Mesenteric fat pad (tissue), 1 donor: ENCODE measurements at places on chromosomes 12 and 14. TPM values are rescaled to one million over a fixed set of nuclear protein-coding genes. Genes with fewer than 3 reads are reported as not detected.
A peak's percentile ranks its signal among the peaks of the same experiment; 100 is the strongest.

DNA sequence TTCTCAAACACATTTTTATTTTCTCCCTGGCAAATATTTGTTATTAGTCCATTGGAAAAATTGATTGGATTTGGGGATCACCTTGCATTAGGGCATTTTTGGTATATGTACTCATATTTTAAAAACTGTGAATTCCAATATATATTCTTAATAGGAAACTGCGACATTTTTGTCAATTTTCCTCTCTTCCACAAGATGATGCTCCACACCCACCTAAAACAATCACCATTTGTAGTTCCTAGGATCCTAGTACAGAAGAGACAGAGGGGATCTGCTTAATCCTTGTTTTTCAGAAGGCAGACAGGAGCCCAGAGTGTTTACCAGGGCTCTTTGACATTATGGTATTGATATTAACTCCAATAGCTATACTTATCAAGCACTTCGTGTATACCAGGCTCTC is 22.8 kb upstream of the OASL start:
- no peak for DNase-seq

- peak; percentile 8 for DNase-seq
Observed at GRCh38 chr14:89451229-89451628, 34.2 kb upstream of the FOXN3 start.

DNA sequence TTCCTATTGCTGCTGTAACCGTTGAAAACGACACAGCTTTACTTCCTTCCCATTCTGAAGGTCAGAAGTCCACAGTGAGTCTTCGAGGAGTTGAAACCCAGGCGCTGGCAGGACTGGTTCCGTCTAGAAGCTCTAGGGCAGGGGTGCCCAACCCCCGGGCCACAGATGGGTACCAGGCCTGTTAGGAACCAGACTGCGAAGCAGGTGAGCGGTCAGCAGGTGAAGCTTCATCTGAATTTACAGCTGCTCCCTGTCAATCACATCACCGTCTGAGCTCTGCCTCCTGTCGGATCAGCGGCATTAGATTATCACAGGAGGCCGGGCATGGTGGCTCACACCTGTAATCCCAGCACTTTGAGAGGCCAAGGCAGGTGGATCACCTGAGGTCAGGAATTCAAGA is 12.6 kb upstream of the SFSWAP start:
- DNase-seq = no peak

GRCh38 chr14:104169699-104170479 is 31.5 kb downstream of the KIF26A start:
- no peak for DNase-seq

B3GNT4 gene
- not detected for total RNA-seq

HCAR1 gene
- 6.1 TPM for total RNA-seq

SLC38A4 gene
- total RNA-seq = 0.45 TPM

GRCh38 chr12:58321414-58321813 is 380.0 kb downstream of the ATP23 start:
- no peak for DNase-seq

PLEKHD1 gene
- 0.19 TPM for total RNA-seq

DNA sequence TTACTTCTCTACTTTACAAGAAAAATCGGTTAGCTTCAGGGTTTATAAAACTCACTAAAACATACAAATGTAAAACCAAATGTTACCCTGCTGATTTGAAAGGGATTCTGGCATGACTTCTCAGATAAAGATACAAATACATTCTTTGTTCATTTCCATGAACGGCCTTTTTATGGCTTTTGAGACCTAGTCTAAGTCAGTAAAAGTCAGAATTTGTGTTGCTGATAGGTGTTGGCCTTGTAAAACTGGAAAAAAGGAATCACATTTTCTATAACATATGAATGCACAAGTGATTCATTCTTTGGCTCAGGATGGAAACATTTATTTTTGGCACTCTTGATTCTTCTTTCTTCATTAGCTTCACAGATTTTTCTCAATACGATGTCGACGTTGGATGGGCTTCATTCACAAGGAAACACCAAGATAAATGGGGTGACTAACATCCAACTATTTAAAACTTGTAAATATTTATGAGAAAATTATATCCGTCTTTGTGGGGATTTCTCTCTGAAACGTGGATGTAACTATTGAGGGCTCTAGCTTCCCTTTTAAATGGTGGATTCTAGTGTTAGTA is 27.0 kb upstream of the CPM start:
- DNase-seq = no peak

- no peak for DNase-seq
Observed at GRCh38 chr14:71300566-71301330, 393.5 kb downstream of the PCNX1 start.

ATP5F1B gene
- 570 TPM for total RNA-seq

DNA sequence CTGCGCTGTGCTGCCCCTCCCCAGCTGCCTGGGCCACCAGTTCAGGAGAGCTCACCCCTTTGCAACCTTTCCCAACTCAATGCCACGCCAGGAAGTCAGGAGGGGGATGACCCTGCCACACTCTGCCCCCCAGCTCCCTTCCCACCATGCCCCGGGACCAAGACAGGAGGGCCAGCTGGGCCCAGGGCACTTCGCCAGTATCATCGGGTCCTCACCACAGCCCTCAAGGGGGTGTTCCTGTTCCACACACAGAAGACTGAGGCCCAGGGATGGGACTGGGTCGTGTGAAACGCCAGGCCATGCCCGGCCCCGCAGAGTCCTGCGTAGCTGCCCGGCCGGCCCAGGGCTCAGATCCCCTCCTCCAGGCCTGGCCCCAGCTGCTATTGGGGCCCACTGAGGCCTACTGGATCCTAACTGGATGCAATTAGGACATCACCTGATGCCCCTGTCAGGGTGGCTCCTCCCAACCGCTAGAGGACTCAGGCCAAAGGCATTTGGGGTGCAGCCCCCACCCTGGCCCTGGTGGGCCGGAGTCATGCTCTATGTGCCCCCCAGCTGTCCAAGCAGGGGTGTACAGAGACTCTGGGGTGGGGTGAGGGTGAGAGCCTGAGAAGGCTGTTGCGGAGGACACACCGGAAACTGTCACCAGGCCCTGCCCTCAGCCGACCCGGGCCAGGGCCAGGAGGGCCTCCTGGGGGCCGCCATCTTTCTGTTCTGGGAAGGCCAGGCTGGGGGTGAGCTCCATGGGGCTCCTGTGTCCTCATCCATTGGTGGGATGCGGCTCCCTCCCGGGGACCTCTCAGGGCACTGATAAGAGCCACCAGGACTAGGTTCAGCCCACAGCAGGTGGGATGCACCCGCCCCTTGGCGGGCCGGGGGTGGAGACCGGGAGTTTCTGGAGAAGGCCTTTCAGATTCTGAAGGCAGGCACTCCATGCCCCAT is 29.3 kb upstream of the ANKRD9 start:
- DNase-seq = no peak

- DNase-seq = no peak
Observed at GRCh38 chr12:109915171-109916040, 15.3 kb downstream of the TCHP start.

- DNase-seq = no peak
Observed at GRCh38 chr14:54564071-54564867, 2.7 kb upstream of the SAMD4A start.

DNA sequence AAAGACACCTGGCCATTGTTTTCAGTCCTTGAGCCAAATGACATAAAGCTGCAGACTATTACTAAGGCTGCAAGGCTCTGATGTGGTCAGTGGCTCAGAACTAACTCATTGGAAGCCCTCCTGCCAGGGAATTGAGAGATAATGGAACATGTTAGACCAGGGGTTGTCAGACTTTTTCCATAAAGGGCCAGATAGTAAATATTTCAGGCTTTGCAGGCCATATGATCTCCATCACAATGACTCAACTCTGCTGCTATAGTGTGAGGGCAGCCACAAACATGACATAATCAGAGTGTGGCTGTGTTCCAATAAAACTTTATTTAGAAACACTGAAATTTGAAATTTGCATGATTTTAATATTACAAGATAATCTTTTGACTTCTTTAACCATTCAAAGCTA is 140.3 kb downstream of the TMEM30B start:
- no peak for DNase-seq

DNA sequence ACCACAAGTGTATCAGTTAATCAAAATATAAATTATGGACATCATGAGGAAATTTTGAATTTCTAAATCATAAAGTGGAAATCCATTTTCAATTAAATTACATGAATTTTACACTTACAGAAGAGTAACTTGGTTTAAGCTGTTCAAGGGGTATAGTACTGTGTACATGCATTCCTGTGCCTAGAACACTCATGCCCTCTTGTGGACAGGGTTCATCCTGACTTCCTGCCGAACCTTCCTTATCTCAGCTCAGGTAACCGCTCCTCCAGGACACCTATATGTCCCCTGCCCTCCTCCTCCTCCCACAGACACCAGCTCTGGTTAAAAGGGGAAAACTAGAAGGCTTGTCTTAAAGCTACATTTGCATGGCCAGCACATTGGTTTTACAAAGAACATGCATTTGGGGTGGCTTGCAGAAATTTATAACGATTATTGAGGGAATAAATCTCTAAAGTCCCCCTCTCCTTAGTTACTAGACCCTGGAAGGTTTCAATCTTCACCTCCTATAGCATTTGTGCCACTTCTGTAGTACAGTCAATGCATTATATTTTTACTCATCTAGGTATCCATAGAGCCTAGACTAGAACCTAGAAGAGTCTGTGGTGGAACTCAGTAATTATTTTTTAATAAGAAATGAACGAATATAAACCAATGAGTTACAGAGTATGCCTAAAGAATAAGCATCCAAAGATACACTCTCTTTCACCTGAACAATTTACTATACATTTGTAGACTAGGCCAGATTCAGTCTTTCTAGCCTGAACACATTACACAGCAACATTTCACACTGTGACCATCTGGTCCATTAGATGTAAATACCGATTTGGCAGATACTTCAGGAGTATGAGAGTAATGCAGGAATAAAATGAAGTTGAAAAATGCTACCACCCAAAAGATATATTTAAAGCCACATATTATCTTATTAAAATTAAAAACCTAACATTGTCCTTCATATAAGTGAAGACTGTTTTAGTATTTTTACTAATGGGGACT is 345.6 kb downstream of the PAWR start:
- no peak for DNase-seq

CLBA1 gene
- total RNA-seq = 2.8 TPM

DNA sequence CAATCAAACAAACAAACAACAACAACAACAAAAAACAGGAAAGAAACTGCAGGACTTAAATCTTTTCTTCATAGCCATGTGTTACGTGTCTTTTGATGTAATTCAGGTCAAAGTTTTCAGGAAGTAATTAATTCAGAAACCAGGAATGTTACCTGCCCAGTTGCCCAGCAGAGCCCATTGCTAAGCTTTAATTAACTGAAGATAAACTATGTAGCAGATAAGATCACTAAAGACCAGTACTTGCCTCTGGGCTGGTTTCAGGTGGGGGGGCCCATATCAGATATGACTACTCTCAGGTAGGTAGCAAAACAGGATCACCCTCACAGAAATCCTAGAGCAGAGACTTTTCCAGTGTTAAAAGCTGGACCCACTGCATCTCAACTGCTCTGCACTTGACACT is 69.2 kb downstream of the LIN7A start:
- no peak for DNase-seq
